SK-N-MC (cell line): ENCODE measurements at places on chromosomes 5 and 9.

DNA sequence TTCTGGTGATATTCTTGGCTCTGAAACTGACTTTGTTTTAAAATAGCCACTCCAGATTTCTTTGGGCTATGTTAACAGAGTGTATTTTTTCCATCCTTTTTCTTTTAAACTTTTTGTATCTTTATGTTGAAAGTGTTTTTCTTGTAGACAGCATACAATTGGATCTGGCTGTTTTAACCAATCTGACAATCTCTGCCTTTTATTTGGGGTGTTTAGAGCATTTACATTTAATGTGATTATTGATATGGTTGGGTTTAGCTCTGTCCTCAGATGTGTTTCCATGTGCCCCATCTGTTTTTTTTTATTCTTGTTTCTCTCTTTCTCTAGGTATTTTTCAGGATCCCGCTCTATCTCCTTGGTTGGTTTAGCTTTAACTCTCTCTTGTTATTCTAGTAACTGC is 10.7 kb downstream of the SLC6A18 start:
- no peak for DNase-seq

DNA sequence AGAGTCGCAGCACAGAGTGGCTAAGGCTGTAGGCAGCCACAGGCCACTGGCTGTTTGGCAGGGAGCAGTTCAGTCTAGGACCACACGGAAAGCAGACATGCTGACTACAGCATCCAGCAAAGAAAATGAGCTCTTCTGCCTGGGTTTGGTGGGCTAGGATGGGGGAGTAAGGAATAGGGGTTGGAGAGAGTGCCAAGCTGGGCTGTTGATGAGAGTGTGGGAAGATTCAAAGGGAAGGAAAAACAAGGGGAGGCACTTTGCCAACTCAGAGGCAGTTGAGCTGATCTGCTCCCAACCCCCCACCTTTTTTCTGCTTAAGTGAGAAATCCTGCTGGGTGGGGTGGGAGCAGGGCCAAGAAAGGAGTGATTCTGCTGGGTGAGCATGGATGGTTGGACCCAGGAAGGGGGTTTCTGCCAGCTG is 35.9 kb downstream of the SVEP1 start:
- no peak for DNase-seq

- DNase-seq, result peak; percentile 45
Observed at GRCh38 chr5:113489299-113489698, 1.0 kb upstream of the MCC start.

GRCh38 chr9:34899535-34900158 is 58.4 kb upstream of the PHF24 start:
- peak; percentile 32 for DNase-seq

DNA sequence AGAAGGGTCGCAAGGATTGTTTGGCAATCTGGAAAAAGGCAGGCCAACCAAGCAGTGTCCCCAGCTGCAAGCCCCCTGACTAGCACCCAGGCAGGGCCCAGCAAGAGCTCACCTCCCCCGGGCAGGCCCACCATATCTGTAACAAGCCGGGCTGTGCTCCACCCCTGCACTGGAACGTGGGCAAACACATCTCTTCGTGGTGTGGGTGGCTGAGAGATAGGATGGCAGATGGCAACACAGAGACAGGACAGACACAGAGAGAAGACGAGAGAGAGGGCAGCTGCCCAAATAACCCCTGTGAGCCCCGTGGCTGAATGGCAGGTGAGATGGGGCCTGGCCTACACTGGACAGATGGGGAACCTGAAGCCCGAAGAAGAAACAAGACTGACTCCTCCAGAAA is 9.4 kb downstream of the BBLN start:
- no peak for DNase-seq

- peak; percentile 51 for DNase-seq
Observed at GRCh38 chr5:115471345-115472063, 73.1 kb downstream of the FEM1C start.

DNA sequence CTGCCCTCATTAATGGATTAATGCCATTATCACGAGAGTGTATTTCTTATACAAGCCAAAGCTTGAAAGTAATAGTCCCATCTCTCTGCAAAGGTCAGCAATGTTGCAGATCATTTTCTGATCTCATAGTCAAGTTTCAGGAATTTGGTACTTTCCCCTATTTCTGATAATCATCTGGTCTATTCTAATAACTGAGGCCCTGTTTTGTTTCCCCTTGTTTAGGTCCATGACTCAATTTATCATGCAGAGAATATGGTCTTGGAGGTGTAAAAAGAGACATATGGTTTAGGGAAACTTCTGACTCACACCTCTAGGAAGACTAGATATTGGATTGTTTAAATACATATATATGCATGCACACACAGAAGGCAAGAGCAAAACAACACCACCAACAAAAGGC is 339.3 kb upstream of the NUDT12 start:
- DNase-seq, result no peak

DNA sequence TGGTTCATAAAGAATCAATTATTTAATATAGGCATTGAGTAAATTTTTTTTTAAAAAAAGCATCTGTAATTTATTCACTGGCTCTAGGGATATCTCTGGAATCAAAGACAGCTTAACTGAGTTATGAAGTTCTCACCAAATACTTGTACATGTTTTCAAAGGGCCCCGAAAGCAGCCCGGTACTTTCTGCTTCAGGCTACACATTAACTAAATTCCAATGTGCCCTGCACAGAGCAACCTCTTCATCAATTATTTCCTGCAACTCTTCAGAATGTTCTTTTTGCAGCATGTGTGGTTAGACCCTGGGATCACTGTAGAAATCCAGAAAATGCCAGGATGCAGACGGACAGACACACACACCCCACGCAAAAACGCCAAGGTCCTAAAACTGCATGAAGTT is 209.0 kb downstream of the EFNA5 start:
- DNase-seq, result no peak

DNA sequence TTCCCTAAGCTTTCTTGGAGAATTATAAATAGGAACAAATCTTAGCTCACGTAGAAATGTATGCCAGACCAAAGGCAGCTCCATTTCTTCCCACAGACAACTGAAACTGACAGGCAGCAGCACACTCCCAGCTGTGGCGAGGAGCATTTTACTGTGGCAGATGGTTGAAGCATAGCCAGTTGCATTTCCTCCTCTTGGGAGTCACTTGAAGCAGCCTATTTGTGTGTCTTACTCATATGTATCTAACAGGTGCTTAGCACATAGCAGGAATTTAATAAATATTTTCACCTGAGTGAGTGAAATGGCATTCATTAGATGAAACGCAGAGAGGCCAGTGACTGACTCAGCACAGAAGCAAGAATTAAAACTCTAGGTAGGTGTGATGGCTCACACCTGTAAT is 12.3 kb upstream of the MTMR12 start:
- DNase-seq, result no peak

DNA sequence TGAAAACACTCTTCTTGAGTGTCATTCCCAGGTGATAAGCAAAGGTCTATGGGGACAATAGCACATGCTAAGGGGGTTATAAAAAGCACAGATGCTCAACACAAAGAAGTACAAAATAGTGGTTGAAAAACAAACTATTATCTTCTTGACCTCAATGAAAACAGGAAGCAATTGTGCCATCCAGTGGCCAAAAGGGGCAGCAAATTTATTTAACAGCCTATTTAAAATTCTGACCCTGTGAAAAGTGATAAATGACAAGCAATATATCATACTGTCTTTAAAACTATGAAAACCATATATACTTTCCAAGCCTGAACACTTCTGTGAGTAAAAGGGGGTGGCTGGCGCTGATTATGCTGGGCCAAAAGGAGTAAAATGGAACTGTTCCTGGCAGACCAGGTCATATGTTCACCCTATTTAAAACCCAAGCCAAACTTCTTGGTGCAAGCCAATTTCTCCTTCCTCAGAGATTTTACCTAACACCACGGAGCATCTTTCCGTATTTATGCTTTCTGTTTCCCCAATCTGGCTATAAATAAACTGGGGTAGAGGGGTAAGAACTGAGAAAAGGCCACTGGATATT is 29.7 kb downstream of the TEX10 start:
- DNase-seq, result peak; percentile 20

GRCh38 chr5:3659907-3660306 is 64.3 kb downstream of the IRX1 start:
- no peak for DNase-seq

DNA sequence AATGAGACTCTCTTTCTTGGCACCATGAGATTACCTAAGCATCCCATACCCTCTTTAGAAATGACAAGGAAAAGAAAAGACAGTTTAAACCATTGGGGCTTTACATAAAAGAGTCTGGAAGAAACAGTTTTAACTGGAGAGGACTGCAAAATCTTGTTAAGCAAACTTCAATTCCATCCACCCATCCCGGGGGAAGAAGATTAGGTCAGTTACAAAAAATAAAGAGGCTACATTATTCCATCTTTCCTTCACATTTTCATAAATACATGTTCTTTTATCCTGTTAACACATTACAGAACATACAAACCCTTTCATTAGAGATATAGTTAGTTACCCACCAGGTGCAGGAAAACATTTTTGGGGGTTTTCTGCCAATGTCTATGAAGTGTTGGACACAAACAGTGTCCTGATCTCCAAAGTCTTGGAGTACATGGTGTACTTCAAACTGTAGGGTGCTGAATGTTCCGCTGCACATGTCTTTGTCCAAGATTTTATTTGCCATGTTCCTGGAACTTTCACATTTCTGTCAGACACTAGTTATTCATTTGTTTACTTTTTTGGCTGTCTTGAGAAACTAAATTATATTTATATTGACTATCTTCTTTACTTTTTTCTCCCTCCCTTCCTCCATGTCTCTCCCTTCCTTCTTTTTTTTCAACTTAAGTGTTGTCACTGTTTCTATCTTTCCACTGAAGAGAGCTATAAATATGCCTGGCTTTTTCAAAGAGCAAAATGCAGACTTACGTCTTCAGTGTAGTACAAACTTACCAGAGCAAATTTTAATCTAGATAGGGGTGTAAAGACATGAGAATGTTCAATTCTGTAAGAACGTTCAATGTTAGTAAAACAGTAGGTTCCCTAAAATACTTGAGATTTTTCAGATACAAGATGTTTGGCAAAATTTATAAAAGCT is 410.9 kb upstream of the PRR16 start:
- DNase-seq, result no peak

DNA sequence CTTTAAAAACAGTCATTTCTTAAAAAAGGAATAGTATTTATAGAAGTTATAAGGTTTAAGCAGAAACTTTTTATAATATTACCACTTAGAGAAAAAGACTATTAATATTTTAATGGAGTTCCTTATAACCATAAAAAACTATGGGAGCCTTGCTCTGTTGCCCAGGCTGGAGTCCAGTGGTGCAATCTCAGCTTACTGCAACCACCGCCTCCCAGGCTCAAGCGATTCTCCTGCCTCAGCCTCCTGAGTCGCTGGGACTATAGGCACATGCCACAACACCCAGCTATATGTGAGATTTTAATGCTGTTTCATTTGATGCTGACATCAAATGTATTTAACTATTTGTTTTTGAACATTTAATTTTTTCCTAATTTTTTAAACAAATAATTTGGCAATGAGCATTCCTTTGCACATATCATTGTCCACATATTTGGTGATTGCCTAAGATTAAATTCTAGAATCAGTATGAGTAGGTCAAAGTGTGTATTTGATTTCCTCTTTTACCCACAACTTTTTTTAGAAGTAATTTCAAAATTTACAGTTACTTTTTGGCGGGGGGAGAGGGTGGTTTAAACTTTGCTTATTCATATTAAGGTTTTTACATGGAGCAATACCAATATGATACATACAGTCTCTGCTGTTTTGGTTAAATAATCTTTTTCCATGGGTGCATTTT is 235.5 kb downstream of the ARHGEF28 start:
- no peak for DNase-seq

GRCh38 chr5:149561848-149562247 is 10.6 kb upstream of the CSNK1A1 start:
- DNase-seq, result no peak

GRCh38 chr9:98834386-98834785 is 26.9 kb downstream of the GALNT12 start:
- DNase-seq, result no peak

GRCh38 chr9:94126844-94127243 is 42.6 kb downstream of the PTPDC1 start:
- DNase-seq, result no peak

DNA sequence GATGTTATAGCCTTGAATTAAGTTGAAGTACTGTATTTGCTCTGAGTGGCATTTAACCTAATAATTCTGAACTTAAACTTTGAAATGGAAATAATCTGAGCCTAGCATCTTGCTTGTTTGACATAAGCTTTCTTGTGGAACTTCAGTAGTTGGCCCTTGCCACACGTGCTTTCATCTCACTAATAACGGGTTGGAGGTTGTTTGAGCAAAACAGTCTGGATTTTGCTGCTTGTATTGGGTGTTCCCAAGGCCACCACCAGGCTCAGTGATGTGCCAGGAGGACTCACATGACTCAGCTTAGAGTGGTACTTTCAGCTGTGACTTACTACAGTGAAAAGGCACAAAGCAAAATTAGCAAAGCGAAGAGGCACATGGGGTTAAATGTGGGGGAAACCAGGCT is 35.7 kb downstream of the SECISBP2 start:
- no peak for DNase-seq

DNA sequence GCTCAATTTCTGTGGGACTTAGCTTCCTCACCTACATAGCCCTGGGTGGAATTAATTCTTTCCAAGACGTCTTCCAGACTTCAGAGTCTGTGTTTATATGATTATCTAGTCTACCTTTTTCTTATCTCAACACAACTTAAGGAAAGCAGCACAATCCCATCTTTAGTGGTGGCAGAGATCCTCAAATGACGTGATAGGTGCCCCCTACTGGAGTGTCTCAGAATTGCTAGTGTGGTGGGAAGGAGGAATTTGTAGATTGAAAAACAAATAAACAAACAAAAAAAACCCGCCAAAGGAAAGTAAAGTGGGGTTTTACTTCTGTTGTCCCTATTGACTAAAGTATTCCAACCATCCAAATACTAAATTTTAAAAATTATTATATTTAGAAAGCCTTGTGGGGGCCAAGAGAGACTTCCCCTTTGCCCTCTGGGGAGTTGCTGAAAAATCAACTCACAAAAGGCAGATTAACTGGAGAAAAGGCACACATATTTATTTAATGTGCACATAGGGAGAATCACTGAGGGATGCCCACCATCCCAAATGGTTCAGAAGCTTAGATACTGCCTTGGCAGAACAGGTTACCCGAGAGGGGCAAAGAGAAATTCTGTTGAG is 283.3 kb downstream of the TMEM167A start:
- DNase-seq, result no peak

- no peak for DNase-seq
Observed at GRCh38 chr5:153439130-153439529, 51.3 kb upstream of the GRIA1 start.

GRCh38 chr9:131578731-131579504 is 33.6 kb downstream of the PRRT1B start:
- no peak for DNase-seq

GRCh38 chr5:111058064-111058463 is 13.4 kb upstream of the TSLP start:
- no peak for DNase-seq

DNA sequence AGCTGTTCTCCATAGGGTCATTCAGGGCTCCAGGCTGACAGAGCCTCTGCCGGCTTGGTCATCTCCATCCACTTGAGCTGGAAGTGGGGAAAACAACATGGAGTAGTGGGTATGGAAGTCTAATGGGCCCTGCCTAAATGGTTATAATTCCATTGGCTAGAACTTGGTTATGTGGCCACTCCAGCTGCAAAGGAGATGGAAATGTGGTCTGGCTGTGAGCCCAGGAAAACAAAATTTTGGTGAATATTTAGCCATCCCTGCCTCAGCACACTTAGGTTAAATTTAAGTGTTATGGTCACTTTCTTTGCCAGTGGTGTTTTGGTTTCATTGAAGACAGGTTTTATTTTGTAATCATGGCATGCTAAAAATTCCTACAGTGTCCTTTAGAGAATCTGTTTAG is 112.3 kb downstream of the SMARCA2 start:
- no peak for DNase-seq

- no peak for DNase-seq
Observed at GRCh38 chr9:134363450-134363849, 37.2 kb downstream of the RXRA start.
